ENCODE measurements at places on chromosomes 2 and 18.
A peak's percentile ranks its signal among the peaks of the same experiment; 100 is the strongest.

DNA sequence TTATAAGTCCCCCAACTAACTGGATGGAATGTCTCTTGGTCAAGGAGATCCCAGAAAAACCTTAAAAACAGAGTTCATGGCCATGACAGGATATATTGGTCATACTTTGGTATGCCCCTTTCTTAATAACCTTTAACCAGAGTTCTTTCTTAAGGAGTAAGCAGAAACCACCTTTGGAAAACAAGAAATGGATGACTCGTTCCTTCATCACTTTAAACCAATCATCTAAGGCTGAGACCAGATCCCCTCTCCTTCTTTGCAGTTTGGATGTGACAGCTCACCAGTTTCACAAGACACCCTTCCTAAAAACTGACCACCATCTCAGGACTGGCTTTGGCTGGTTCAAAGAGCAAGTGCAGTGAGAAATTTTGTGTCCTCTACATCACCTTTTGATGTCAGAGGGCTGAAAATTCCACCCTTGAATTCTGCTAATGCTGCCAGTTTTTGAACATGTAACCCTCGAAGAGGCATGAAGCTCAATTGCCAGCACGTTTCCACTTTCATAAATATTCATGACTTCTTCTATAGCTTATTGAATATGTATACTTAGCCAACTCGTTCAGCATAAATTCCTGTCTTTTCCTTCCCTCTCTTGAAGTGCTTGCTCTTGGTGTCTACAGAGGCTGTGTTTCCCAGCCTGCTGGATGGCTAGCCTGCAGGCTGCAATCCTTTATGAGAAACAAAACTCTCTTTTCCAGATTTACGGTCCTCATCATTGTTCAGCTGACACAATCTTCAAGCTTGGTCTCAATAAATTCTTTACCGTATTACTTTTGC lies 1323.5 kb upstream of the TMEFF2 start:
- no peak for DNase-seq

DNA sequence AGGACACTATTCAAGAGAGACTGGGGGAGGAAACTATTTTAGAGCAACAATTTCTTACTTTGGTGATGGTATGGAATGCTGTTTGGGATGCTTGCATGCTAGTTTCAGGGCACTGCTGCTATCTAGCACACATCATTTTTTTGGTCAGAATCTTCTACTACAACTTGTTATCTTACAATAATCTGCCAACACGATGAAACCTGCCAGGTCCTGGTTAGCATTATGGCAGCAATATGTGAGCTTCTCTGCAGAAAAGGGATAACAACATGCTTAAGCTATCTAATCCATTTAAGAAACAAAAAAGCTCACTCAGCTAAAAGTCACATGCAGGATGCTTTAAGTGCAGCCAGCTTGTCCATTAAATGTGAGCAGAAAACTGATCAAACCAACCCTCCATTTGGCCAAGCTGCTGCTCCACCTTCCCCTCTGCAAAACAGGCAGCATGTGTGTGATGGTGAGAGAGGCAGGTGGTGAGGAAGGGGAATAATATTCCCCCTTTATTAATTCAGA lies 30.1 kb downstream of the GAREM2 start:
- no peak for DNase-seq

GRCh38 chr2:85250045-85250444 lies 77.7 kb downstream of the TGOLN2 start:
- DNase-seq, result no peak

DNA sequence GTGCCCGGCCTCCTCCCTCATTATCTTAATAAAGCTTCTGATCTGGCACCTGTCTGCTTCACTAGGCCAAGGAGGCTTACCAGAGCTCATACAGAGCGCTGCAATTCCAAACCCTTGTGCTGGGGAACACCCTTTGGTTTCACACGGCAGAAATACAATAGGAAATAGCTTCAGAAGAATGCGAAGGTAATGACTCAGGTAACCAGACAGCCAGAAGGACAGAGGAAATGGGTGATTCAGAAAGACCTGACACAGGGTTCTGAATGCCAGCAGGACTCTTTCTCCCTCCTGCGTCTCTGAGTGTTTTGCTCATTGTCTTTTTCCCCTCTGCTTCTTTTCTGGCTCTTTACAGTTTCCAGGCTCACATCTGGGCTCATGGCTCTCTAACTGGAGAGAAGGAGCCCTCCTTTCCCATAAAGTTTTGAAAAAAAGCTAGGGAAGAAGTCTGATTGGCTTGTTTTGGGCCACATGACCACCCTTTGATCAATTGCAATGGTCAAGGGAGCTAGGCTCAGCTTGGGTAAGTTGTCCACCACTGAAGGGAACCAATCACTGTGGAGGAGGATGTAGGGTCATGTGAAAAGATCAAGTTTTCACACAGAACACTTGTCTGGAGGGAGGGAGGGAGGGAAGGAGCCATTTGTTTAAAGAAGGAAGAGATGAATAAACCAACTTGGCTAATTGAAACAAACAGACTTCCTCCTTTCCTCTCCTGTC lies 90.5 kb upstream of the UPP2 start:
- no peak for DNase-seq

DNA sequence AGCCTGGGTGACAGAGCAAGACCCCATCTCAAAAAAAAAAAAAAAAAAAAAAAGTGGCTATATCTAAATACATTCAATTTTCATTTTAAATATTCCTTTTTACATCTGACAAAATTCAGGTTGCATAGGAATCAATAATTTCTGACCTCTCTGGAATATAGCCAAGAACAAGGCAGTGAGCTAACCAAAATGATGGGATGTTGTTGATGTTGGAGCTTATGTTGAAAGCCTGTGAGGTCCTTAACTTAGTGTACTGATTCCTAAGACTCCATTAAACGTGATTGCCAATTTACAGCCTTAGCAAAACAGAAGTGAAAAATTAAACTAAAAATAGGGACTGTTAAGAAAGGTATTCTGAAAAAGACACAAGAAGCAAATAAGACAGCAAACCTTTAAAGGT lies 109.6 kb downstream of the MEP1B start:
- no peak for DNase-seq

- peak; percentile 88 for DNase-seq
Observed at GRCh38 chr18:45690975-45691815, 32.8 kb upstream of the SLC14A1 start.

DNA sequence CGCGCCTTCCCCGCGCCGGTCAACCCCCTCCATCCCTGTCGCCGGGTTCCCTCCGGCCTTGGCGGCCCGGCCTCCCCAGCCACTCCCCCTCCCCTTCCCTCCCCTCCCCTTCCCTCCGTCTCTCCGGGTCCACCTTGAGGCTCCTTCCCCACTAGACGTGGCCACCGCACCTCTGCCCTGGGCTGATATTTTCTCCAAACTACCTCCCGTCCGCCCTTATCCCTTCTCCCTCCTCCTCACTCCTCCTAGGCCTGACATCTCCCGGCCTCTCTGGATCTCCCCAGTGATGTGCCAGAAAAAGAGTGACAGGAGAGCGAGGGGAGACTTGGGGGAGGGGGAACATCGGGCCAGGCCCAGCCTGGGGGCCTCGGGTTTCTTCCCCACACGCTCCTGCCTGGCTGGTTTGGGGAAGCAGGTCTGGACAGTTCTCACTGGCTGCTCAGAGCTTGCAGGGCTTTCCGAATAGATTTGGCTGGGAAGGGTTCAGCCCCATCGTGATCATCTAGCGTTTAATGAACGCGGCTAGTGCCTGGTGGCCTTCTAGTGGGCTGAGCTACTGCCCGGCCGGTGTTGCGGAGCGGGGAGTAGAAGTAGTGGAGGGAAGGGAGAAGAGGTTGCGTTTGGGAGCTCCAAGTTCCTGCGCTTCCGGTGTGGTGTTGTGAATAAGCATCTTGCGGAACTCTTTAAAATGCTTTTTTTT lies 641 bp downstream of the MAPRE3 start:
- DNase-seq, result peak; percentile 11

GRCh38 chr2:3007135-3007534 lies 370.5 kb downstream of the EIPR1 start:
- no peak for DNase-seq

DNA sequence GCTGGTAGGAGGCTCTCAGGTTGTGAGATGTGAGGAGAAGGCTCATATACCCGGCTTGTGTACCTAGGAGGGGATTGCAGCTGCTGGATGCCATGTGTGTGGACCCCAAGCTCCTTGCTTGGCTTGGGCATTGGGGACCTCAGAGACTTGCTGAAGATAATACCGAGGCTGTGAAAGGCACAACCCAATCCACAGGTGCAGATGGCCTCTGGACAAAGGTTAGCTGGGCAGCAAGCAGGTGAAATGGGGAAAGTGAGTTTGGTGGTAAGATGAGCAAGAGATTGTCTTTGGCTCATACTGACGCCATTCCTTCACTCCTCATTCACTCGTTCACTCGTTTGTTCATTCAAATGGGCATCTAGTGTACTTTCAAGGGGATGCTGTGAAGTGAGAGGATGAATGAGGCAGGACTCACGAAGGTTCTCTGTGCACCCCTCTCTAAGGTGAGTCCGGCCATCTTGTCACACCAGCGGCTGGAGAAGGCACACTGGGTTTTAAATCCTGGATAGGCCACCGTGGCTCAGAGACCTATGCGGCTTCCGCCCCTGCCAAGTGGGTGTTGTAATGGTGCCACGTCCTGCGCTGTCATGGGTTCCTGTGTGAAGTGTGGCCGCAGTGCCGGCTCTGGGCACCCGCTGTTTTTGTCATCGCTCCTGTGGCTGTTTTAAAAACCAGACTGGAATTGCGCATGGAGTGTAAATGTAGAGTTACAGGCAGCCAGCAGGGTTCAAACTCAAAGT lies 13.7 kb downstream of the FBLN7 start:
- no peak for DNase-seq

DNA sequence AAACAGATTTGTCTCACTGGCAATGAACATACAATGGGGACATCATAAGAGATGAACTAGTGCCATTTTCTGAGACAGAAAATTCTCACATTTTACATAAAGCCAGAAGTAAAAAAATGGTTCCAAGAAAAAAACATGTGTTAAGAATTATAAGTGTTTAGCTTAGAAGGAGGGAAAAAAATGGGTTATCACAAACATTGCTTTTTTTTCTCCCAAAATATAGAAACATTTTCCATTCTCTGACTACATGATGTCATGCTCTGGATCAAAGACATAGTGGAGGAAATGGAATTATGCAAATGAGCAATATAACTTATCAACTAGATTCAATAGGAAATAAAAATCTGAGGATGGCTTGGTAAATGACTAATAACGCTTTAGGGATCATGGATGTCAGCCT lies 49.8 kb downstream of the SPATS2L start:
- DNase-seq, result no peak

- no peak for DNase-seq
Observed at GRCh38 chr2:239355724-239356123, 45.1 kb downstream of the HDAC4 start.

- DNase-seq, result no peak
Observed at GRCh38 chr2:217975626-217976025, 27.2 kb downstream of the TNS1 start.

- no peak for DNase-seq
Observed at GRCh38 chr2:68342470-68342869, 22.6 kb upstream of the PLEK start.

GRCh38 chr2:157257312-157258252 lies at the start of gene GALNT5:
GALNT5 (plus strand) TSS chr2:157257705; CDS start chr2:157258083, 378 bp downstream.
- DNase-seq, result no peak

- DNase-seq, result no peak
Observed at GRCh38 chr2:189024901-189025618, 50.9 kb downstream of the COL3A1 start.

GRCh38 chr2:207188626-207189419 lies 23.1 kb upstream of the KLF7 start:
- no peak for DNase-seq

DNA sequence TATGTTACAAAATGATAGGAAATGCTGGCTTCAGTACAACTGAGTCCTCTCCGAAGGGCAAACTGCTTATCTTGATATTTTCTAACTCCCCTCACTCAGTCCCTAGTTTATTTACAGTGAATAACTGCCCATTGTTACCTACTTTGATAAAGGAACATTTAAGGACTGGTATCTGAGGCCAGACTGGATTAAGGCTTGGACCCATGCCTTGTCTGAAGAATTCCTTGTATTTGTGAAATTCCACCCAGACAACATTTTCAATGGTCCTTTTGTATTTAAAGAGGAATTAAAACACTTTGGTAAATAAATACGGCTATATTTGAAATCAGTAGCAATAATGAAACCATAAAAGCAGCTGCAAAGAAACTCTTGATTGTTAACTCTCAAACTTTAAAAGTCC lies 58.3 kb downstream of the PELI1 start:
- DNase-seq, result no peak

GRCh38 chr2:29063646-29064345 lies 10.5 kb downstream of the PCARE start:
- DNase-seq, result no peak

GRCh38 chr2:98464772-98465310 lies 20.2 kb downstream of the INPP4A start:
- DNase-seq, result peak; percentile 47

GRCh38 chr2:234289834-234290590 lies 206.9 kb downstream of the ARL4C start:
- peak; percentile 72 for DNase-seq

DNA sequence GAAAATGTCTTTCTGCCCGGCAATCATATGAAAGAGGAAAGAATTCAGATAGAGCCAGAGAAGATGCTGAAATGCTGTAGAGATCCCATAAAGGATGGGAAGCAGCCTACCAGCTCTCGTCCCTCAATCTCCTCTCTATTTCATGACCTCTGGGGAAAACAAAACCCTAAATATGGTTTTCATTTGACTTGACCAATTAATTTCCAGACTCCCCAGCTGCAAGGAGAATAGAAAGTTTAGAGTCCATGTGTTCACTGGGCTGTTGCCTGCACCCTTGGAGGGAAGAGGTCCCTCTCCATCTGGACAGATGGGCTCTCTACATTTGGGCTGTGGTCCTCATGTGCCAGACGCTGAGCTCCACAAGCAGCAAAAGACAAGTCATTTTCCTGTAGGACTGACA lies 40.6 kb downstream of the CAPN13 start:
- DNase-seq, result no peak

- DNase-seq, result no peak
Observed at GRCh38 chr2:172845028-172845630, 109.5 kb downstream of the RAPGEF4 start.

DNA sequence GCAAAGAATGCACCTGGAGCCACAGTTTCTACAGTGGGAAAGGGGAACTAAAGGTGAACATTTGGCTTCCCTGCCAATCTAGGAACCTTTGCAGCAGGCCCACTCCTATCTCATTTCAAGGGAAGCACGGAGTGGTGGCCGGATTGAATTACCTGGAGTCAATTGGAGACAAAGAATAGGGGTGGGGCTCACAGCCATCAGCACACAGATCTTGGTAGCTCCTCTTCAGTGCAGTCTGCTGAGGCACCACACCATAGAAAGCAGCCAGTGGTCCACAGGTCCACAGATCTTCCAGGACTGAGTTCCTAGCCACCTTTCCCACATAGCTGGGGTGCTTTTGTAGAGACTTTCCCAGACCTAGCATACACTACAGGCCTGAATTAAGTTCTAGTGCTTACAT lies 43.5 kb upstream of the NXPH2 start:
- DNase-seq, result no peak

DNA sequence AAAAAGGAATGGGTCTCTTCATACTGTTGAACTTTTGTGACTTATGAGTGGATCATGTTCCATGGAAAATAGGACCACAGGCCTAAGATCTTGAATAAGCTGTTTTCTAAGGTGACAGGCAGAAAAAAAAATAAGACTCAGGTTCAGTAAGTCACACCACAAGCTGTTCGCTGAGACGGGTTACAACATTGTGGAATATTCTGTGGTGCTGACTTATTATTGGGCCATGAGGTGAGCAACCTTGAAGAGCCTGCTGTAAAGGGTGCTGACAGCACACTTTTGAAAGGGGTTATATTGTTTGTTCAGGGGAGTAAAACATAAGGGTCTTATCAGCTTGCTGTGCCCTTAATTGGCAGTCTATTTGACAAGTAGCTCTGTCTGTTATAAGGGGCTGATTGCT lies 439.8 kb upstream of the SLC14A2 start:
- DNase-seq, result no peak
